ENCODE measurements at places on chromosomes 1 and 21.
A peak's percentile ranks its signal among the peaks of the same experiment; 100 is the strongest.

- DNase-seq = no peak
These were observed 185.2 kb downstream of the VPS13D start for GRCh38 chr1:12415038-12415466.

DNA sequence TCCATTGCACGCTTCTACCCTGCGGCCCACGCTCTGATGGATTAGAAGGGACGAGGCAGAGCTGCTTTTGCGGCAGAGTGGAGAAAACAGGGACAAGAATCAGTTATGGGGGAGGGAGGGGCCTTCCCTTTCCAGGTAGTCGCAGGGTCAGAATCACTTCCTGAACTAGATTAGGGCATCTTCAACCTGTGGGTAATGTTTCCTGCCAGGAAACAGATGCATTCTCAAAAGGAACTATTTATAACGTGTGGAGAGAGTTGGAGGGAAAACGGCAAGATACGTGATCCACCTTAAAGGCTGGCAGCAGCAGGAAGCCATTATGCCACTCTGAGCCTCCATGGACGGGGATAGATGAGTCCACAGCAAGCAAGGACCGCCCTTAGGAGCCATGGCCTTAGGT, 59.9 kb upstream of the CNTN2 start:
- no peak for DNase-seq

- DNase-seq = no peak
These were observed 368.0 kb downstream of the SETD4 start for GRCh38 chr21:35692311-35692710.

- DNase-seq = no peak
These were observed 167.8 kb downstream of the PIGK start for GRCh38 chr1:77051425-77051824.

- DNase-seq = no peak
These were observed 38.2 kb upstream of the PLA2G2C start for GRCh38 chr1:20224546-20224945.

DNA sequence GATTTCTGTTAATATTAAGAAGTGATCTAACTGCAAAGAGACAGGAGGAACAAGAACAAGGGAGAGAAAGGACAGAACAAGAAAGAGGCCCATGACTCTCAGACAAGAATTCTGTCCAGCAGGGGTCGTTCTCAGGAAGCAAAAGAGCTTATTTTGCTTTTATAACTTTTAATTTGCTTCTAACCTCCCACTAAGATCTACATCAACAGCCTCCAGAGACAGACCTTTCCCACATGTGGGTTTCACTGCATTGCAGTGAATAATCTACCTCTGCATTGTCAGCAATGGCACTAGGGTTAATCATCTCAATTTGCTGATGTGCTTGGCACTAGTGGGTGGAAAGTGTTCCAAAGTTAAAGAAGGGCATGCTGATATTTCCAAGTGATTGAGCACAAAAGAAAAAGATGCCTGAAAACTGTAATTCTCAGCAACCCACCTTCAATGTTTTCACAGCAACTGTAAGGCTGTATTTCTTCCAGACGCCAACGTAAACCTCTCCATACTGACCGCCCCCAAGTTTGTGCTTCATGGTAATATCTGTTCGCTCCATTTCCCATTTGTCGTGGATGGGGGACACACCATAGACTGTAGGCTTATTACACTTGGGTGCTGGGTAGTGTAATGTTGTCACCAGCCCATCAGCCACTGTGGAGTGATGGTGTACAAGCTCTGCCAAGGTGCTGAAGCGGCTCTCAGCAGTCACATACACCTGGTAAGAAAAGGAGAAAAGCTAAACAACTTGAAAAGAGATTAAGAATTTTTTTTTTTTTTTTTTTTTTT, 39.5 kb downstream of the TOR3A start:
- peak; percentile 12 for DNase-seq

GRCh38 chr1:247679639-247680038, at the start of gene OR13G1:
Gene OR13G1 (minus strand): TSS chr1:247679739. CDS start chr1:247673041, 6,698 bp downstream.
- DNase-seq = no peak

DNA sequence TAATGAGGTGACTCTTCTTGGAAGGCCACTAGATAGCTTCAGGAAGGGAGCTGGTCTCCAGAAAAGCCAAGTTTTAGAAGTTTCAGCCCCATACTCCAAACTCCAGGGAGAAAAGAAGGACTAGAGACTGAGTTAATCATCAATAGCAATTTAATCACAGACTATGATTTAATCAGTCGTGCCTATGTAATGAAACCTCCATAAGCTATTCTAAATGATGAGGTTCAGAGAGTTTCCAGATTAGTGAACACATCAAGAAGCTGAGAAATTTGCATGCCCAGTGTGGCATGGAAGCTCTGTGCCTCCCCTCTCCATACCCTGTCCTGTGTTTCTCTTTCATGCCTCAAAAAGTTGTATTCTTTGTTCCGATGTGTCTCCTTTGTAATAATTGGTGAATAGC, 49.2 kb upstream of the CCDC190 start:
- DNase-seq = no peak

DNA sequence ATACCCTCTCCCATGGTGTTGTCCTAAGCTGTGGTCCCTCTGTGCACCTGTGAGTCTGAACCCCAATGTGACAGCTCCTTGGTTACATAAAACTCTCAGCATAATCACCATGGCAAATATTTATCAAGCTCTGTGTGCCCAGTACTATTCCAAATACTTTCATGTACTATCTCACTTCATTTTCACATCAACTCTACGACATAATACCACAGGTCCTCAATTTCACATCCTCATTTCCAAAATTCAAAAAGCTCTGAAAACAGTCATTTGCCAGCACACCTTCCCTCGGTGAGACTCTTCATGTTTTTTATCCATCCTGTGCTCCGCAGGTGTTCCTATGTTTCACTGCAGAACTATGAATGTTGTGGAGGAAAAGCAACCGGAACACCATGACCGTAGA, 12.4 kb upstream of the CREG1 start:
- no peak for DNase-seq

DNA sequence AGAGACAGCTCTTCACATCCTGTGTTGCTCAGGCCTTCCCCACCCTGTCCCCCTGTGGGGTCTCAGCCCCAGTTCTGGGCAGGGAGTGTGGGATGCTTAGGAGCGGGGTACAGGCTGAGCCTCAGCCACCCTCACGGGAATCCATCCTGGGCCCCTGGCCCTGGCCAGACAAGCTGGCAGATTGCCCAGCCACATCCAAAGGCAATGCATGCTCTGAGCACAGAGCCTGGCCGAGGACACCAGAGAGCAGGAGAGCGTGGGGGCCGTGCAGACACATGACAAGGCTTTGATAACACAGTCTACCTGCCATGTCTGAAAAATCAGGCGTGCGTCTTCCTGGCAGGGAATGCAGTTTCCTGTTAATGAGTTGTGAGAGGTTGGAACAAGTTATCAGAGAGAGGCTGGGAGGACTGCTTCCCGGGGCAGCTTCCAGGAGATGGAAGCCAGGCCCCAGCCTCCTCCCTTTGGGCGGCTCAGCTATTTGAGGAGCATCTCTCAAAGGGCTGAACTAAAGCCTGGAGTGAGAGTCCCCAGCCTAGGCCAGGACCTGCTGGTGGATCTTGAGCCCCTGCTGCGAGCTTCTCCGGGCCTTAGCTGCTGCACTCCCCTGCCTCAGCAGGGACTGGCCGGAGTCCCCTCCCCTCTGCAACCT, 72.2 kb upstream of the SELENON start:
- no peak for DNase-seq

- DNase-seq = no peak
These were observed 138.9 kb downstream of the ACTL8 start for GRCh38 chr1:17893891-17894631.

GRCh38 chr1:28893403-28894102, 20.8 kb upstream of the EPB41 start:
- DNase-seq = no peak

DNA sequence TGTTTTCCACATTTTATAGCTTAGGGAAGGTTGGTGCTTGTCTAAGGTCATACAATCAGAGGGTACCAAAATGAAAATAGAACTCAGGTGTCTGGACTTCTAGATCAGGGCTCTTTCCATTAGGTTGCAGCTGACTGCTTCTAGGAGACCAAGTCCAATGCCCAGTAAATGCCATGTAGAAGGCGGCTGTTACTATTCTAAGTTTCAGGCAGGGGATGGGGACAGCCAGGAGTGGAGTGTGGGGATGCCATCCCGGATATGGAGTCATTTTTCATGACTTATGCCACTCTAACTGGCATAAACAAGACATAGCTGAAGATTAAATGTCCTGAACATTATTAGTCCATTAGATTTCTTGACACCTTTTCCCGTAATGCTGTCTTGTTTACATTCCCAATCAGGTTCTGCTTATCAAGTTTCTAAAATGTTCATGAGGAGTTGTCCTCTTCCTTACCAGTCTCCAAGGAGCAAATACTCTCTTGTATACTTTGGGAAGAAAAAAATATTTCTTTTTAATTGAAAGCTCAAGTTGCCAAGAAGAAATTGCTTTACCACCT, 31.5 kb downstream of the XCL1 start:
- DNase-seq = no peak

DNA sequence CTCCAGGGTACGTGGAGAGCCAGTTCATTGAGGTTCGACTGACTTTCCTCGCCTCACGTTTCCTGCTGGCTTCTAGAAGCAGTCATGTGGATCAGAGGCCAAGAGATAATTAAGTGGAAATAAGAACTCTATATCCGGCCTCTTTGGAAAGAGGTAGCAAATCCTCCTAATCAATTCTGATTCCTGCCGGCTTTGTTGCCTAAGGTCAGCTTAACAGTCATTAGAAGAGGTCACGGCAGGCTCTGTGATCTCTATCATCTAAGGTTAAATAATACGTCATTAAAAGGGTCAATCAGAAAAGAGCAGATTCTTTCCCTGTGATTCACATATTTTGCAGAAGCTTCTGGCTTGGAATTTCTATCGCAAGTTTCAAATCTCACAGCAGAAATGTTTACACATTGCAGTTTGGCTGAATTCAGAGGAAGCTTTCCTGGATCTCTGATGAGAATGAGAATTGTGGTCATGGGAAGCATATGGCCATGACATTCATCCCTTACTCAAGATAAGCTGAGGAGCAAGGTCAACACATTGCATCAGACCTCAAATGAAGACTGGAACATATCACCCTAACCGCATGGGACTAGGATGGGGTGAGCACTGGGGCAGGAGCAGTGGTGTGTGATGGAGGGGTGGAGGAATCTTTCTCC, 189.4 kb downstream of the PBX1 start:
- no peak for DNase-seq

GRCh38 chr1:85898861-85899260, 190.6 kb upstream of the ZNHIT6 start:
- no peak for DNase-seq

All from stimulated activated CD4-positive, alpha-beta T cell treated with anti-CD3 and anti-CD28 coated beads, Interleukin-4, amount 100 ng/mL, for 1 hour (primary cell).